Heart right ventricle (tissue), 16 donors: ENCODE measurements at places on chromosomes 1 and 21. TPM values are rescaled to one million over a fixed set of nuclear protein-coding genes. Genes with fewer than 3 reads are reported as not detected.

DNA sequence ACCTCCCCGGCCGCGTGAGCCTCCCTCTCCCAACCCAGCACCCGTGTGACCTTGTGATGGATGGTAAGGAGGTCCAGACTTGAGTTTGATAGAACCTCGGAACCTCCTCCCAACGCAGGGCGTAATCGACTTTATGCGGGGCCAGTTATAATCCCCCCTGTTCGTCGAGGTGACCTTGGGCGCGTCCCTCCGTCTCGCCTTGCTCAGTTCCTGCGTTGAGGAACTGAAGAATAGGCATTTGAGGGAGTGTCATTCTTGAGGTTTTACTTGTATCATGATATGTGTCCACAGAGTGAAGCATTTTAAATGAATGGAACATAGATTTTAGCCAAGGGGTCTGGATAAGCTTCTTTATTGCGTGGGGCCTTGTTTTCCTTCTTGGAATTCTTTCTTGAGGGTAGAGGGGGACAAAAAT lies 433 bp downstream of the TIMM17A start:
- no peak for DNase-seq

- peak; percentile 59 for DNase-seq
Measured at GRCh38 chr1:19436716-19437476, 48.4 kb downstream of the CAPZB start.

GRCh38 chr21:39385299-39386145 lies 36.6 kb upstream of the HMGN1 start:
- peak; percentile 76 for DNase-seq

GRCh38 chr1:230382001-230382491 lies 44.1 kb downstream of the PGBD5 start:
- no peak for DNase-seq

NEK2 gene
- not detected for total RNA-seq

KIAA1614 gene
- total RNA-seq, result 4.7 TPM

NBPF4 gene
- total RNA-seq, result not detected
